T-helper 17 cell (primary cell): ENCODE measurements at places on chromosomes 1 and 21.

- no peak for DNase-seq
Measured at GRCh38 chr1:207805841-207806421, 54.1 kb downstream of the CD46 start.

DNA sequence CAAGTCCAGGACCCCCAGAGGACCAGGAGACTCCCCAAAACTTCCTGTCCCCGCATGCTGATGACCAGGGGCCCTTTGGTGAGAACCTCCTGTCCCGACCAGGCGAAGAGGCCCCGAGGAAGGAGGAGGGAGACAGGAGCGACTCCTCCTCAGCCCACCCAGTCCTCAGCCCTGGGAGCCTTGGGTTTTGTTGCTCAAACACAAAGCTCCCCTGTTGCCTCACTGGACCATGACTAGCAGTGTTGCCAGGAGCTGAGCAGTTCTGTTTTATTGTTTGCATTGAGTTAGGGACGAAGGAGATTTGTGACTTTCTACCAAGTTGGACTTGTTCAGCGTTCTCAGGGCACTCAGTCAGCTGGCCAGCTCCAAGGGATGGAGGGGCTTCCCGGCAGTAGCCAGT is 10.0 kb downstream of the UMODL1 start:
- DNase-seq, result no peak

DNA sequence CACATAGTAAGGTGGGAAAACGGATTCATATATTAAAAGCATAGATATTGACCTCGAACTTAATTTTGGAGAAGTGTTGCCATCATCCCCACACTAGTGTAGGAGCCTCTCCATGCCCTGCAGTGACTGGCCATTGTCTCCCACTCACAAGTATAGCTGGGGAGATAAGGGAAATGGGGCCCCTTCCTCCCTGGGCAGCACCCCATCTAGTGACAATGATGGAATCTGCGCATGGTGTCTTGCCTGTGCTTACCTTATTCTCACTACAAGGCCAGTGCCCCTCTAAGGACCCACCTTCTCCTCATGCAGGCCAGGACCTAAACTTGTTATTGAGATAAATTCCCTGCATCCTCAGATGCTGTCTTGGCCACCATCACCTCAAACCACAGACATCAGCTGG is 374.9 kb downstream of the NTNG1 start:
- DNase-seq, result no peak

DNA sequence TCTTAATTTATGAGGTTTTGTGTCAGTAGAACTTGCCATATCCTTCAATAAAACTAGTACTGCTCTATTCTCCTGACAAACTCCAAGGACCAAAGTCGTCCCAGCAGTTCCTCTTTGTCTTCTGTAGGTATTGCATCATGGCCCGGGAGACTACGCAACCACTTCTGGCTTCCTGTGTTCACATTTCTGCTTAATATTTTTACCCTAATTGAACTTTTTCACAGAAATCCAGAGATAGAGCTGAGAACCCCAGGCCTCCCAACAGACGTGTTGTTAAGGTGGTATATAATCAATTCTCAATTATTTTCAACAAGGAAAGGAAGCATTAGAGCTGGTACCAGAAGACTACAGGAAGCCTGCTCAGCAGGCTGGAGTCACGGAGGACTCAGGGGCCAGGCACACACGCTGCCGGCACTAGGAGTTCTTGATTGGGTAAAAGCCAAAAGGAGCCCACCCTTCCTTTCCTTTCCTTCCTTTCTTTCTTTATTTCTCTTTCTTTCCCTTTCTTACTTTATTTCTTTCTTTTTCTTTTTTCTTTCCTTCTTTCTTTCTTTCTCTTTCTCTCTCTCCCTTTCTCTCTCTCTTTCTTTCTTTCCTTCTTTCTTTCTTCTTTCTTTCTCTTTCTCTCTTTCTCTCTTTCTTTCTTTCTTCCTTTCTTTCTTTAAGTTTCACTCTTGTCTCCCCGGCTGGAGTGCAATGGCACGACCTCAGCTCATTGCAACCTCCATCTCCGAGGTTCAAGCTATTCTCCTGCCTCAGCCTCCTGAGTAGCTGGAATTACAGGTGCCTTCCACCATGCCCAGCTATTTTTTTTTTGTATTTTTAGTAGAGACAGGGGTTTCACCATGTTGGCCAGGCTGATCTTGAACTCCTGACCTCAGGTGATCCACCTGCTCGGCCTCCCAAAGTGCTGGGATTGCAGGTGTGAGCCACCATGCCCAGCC is 173.7 kb downstream of the ZBTB18 start:
- DNase-seq, result no peak

DNA sequence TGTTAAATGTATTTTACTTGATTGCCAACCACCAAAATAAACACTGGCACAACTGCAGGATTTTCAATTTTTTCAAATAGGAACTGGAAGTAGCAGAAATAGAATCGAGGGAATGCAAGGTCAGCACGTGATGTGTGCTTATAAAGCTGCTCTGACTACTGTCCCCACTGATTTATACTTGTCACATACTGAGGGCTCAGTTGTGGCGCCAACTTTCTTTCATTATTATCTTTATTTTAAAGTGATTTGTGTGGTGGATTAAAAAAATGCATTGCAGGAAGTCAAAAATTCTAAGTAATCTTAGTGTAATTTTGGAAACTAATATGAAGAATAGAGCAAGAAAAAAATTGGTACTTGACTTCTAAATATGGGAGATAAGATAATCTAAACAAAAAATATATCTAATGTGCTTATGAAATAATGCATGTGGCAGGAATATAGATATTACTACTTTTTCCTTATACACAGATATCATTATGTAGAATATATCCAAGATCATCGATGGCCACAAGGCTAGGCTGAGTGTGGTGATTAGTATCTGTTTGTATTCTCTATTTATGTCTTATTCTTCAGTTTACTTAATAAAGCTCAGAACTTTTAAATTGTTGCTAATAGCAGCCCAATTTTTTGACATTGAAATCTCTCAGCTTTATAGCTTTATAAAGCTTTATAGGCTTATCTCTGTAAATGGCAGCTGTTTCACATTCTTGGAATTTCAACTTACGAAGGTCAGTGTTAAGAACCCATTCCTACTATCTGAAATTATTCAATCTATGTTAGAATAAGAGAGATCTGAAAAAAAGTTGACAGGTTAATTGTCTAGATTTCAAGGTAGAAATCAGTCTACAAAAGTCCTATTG is 404.5 kb upstream of the ADAMTS5 start:
- no peak for DNase-seq

GRCh38 chr21:42563686-42564085 is 50.0 kb downstream of the SLC37A1 start:
- DNase-seq, result no peak

DNA sequence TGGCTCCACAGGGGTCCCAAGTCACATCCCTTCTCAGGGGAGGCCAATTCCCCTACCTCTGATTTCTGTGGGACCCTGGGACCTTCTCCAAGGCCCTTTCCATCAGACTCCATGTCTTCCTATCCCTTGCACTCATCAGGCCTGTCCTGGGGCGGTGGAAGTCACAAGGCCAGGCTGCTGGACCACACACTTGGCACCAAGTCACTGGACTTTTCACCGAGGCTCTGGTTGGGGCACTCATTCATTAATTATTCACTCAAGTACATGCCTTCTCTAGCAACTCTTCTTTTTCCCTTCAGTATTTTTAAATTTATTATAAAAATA is 11.2 kb upstream of the FOXO6 start:
- DNase-seq, result no peak

GRCh38 chr1:216910081-216910840 is 187.0 kb upstream of the ESRRG start:
- no peak for DNase-seq

GRCh38 chr1:23356471-23357137 is 12.5 kb upstream of the HNRNPR start:
- no peak for DNase-seq

GRCh38 chr1:178945763-178946266 is 74.9 kb upstream of the ANGPTL1 start:
- no peak for DNase-seq

DNA sequence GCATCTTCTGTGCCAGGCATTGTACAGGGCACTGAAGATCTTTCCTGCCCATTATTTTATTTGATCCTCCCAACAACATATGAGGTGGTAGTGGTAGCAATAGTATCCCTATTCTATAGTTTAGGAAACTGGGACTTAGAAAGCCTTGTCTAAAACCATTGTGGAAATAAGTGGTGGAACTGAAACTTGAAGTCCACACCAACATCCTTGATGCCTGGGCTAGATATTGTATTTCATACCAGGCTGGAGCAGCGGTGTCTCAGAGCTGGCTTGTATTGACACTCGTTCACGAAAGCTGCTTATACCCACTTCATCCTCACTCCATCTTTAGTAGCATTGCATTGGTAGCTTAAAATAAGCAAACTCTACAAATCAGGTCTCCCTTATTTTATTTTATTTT is 9.7 kb upstream of the CTSS start:
- DNase-seq, result no peak

DNA sequence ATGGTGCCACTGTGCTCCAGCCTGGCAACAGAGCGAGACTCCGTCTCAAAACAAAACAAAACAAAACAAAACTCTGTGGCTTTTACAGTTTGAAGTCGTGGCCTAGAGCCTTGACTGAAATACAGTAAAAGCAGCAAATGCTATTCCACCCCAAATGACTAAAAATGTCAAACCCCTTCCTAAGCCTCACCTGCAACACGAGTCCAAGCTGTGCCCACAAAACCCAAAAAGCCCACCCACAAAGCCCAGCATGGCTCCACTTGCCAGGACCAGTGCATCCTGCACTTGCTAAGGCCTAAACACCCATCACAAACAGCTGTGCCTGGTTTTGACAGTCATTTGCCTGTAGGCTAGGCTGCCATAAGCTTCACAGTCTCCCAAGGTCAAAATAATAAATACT is 21.3 kb downstream of the VAV3 start:
- DNase-seq, result no peak

DNA sequence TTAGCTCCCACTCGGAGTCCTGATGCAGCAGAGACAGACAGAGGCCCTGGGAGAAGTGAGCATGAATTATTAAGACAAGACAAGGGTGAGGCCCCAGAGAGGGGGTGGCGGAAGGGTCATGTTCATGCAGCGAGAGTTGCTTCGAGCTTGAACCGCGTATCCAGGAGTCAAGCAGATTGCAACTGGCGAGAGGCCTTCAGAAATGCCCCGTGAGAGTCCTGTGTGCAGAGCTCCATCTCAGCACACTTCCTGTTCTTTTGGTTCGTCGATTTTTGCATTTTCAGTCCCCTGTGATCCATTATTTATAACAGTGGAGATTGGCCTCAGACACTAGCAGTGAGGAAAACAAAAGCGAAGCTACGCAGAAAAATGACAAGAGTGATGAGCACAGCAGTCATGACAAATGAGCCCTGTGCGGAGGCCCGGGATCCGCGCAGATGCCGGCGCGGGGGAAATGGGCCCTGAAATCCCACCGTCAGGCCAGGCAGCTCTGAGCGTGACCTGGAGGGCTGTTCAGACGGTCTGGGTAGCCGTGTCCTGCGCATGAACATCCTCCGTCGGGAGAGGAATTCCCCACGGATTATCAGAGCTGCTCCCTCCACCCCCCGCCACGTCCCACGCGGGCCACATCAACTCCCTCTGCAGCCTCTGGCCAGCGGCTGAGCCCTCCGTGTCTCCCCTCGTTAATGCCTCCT is 15.0 kb downstream of the PDE9A start:
- no peak for DNase-seq

- no peak for DNase-seq
Measured at GRCh38 chr21:45618287-45618686, 25.2 kb upstream of the PCBP3 start.

- DNase-seq, result no peak
Measured at GRCh38 chr1:153441238-153441755, 19.2 kb downstream of the S100A7 start.

GRCh38 chr1:5988596-5989285 is 3.5 kb downstream of the NPHP4 start:
- no peak for DNase-seq

DNA sequence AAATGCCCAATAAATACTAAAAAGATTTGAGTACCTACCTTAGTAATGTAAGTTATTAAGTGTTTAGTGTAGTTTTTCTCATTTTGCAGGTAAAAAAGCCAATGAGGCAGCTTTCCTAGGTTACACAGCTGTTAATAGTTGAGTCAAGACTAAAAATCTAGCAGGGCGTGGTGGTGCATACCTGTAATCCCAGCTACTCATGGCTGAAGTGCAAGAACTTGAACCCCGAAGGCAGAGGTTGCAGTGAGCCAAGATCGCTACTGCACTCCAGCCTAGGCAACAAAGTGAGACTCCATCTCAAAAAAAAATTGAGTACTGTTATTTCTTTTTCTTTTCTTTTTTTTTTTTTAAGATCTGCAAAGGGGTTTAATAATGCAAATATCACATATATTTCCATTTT is 7.7 kb downstream of the YBX1 start:
- no peak for DNase-seq

DNA sequence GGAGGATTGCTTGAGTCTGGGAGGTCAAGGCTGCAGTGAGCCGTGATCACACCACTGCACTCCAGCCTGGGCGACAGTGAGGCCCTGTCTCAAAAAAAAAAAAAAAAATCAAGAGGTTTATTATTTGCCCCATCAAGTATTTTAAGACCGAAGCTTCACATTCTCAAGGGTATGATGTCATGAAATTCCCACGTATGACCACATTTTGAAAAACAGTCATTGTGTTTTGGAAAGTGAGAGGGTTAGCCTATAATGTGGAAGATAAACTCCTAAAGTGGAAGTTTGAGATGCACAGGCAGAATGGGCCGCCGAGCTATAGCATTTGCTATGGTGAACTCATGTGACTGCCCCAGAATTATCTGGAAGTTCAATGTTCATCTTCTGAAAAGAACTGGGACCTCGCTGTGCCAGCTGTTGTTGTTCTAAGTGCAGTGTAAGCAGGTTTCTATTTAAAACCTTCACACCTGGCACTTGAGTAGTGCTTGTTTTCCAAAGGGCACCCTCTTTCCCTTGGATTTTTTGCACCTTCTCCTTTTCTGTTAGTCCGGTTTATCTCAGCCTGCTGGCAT is 96.9 kb upstream of the SLC25A33 start:
- DNase-seq, result no peak

DNA sequence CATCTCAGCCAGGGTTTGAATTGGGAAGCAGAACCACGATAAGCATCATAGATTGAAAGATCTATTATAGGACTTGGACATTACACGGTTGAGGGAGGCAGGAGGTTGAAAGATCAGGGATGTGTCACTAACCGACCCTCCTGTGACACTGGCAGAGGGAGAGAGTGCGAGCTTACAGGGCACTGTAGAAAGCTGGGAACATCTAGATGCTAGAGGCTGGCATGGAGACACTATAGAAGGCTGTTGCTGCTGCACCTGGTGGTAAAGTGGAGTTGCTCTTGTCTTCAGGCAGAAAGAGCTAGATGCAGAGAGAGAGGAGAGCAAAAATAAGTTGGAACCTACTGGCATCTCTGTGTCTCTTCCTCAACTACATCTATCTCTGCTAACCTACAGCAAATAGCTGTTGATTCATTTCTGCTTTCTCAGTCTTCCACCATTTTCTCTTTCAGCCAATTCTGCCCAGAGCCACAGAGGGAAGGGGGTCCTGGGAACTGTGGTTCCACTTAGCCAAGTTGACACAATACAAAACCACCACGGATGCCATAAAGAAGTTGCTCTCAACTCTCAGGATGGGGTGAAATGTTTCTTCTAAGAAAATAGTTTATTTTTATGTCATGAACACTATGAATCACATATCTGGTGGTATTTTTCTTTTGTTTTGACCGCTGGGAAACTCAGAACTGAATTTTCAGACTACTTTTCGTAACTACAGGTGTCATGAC is 155.9 kb downstream of the ZNF281 start:
- DNase-seq, result no peak
